Skin of body (tissue), 3 donors: ENCODE measurements at places on chromosomes 2 and 18. TPM values are rescaled to one million over a fixed set of nuclear protein-coding genes. Genes with fewer than 3 reads are reported as not detected.

The KANSL3 gene
- total RNA-seq, result 26.0 TPM

The CNTNAP5 gene
- total RNA-seq, result 0.10 TPM

The PSMA8 gene
- not detected for total RNA-seq

The INHBB gene
- total RNA-seq, result 7.1 TPM

The HOXD8 gene
- 17.0 TPM for total RNA-seq

The ALPI gene
- total RNA-seq, result not detected

The LIPT1 gene
- 7.4 TPM for total RNA-seq

The ACAA2 gene
- 57.2 TPM for total RNA-seq

The EVX2 gene
- not detected for total RNA-seq

The COL6A3 gene
- total RNA-seq, result 637 TPM

DNA sequence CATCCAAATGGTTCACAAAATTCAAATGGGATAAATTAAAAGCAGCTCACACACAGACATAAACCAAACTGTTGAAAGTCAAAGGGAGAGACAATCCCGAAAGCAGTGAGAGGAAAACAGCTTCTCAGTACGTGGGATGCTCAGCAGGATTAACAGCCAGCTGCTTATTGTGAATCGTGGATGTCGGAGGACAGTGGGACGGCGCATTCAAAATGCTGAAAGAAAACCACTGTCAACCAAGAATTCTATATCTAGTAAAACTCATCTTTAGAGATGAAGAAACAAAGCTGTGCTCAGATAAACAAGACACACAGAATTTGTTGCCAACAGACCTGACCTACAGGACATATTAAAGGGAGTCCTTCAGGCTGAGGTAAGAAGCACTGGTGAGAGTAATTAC, 102.9 kb downstream of the NFATC1 start:
- DNase-seq, result peak; percentile 24

DNA sequence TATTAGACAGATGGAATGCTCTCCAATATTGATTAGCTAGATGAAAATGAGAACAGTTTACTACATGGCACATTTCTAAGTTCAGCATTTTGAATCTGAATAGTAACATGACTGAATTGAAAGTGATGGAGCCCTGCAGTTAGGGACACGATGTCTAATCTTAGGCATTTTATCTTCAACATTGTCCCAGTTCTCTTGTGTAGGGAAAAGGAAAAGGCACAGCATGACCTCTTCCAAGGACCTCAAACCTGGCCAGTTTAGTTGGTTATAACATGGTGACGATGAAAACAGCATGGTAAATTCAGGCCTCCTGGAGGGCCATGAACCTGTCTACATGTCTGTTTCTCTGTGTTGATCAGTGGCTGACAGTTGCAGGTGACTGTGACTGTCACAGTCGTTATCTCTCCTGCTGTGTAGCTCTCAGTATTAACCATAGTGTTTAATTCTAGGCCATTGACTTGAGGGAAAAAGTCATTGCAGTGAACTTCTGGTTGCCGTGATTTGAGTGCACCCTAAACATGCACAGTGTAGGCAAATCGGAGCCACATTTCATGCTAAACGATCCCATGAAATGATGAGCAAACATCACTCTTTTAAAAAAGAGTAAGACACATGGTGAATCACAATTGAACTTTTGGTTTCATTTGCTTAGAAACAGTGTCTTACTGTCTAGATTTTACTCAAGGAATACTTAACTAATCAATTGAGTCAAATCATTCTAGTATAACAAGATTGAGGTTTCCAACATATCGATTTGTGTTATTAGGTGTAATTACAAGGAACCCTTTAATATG, 129.7 kb downstream of the PHLPP1 start:
- DNase-seq, result no peak

GRCh38 chr2:158716121-158716791, 78.9 kb upstream of the DAPL1 start:
- DNase-seq, result peak; percentile 48

GRCh38 chr18:8375249-8375648, 234.0 kb upstream of the RAB12 start:
- DNase-seq, result no peak

DNA sequence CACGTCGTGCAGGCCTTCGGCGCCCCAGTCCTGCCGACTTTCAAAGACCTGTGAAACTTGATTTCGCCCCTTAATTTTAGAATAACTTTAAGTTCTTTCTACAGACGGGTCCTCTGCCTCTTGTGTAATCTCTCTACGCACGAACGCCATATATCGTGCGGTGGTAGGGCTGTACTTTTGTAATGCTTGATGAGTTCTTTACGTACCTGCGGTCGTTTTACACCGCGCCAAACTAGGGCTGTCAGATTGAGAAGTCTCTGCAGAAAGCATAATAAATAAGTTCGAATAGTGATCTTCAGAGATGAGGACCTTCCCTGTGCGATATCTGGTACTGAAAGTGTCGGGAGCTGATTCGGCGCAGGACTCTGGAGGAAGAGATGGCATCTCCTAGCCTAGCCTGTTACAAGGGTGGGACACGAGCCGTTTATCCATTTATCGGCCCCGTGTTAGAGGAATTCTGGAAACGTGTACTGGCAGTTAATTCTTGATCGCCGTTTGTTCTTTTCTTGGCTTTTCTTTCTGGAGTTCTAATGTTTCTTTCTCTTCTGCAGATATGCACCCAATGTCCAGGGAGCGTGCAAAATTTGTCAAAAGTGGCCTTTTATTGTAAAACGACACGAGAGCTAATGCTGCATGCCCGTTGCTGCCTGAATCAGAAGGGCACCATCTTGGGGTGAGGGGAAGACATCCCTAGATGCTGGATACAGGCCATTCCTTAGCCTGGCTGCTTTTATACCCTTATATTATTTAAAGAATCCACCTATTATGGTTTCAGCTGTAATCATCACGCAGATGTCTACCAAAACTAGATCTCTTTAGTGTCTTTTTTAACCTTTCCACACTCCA, 781 bp upstream of the SLC5A6 start:
- peak; percentile 37 for DNase-seq

GRCh38 chr2:102181919-102182635, 4.7 kb upstream of the IL1RL2 start:
- peak; percentile 1 for DNase-seq

- no peak for DNase-seq
Observed at GRCh38 chr2:164898475-164898874, 56.9 kb downstream of the SLC38A11 start.

DNA sequence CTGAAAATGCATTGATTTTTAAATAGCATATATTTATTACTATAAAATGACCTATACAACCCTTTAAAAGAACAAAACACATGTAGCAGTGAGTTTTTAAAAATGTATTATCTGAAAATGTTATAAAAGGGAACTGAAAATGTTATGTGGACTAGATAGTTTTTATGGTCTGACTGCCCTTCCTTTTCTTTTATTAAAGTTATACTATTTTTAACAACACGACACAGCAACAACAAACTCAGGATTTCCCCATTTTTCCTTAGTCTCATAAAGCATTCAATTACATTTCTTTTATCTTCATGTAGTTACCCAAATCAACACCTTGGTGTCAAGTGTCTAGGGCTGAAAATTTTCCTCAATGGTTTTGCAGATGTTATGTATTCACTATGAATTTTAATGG, 132.8 kb upstream of the TMEFF2 start:
- no peak for DNase-seq

GRCh38 chr2:212328136-212328535, 210.5 kb downstream of the ERBB4 start:
- no peak for DNase-seq

- no peak for DNase-seq
Observed at GRCh38 chr2:30433541-30434299, 13.3 kb upstream of the LCLAT1 start.

- DNase-seq, result no peak
Observed at GRCh38 chr2:180050246-180050645, 43.1 kb upstream of the CWC22 start.

GRCh38 chr2:226211439-226211838, 588.2 kb downstream of the IRS1 start:
- DNase-seq, result peak; percentile 76

DNA sequence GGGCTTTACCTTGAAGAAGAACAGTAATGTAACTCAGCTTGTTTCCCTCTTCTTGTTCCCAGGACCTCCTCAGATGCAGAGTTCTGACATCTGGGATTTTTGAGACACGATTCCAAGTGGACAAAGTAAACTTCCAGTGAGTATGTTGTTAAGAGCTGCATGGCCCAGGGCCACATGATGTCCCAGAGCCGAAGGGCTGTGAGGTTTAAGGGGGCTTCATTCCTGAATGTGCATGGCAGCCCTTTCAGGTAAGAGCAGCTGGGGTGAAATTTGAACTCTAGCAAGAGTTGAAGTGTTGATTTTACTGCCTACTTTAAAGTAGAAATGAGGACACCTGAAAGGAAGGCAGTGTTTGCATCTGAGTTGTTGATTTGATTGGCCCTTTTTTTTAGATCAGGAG, 13.3 kb downstream of the CHMP1B start:
- DNase-seq, result no peak

GRCh38 chr18:58779529-58779928, 85.1 kb upstream of the ZNF532 start:
- DNase-seq, result no peak

GRCh38 chr2:116269040-116269439, 1545.5 kb upstream of the DDX18 start:
- no peak for DNase-seq

DNA sequence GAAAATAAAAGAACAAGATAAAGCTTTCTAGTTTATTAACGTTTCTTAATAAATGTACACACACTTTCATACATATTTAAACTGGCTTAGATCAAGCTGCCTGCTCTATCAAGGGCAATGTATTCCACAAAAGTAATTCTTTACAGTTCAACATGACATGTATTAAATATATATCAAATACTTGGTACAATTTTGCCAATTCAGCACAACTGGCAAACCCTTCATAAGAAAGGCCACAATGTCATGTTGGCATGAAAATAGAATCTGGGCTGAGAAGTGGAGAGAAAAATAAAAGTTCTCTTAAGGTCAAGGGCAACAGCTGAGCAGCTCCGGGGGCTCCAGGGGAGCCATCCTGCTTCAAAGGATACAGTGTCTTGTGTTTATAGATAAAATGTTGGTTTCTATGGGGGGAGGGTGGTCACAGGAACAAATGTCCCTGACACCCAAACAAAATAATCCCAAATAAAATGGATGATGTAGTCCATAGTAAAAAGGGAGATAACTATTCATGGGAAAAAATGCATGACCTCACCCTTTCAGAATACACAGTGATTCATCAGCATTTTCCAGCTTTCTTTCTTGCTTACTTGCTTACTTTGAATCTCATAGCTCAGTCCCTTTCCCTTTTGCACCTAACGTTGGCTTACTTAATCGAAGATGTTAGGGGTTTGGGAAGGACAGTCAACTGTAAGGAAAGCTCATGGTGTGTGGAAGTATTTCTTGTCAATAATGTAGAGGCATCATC, 494.9 kb downstream of the NYAP2 start:
- DNase-seq, result peak; percentile 23

DNA sequence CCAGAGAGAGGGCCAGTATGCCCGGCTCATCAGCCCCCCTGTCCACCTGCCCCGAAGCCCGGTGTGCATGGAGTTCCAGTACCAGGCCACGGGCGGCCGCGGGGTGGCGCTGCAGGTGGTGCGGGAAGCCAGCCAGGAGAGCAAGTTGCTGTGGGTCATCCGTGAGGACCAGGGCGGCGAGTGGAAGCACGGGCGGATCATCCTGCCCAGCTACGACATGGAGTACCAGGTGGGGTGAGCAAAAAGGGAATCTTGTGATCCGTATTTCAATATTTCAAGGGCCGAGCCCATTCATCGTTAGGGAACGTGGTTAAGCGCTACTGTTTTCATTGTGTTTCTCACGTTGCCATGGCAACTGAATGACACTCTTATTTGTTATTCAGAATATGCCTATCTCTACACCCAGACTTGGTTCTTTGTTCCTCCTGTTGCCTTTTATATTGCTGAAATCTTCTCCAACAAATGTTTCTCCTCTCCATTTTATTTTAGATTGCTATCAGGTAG, 81.5 kb downstream of the NRP2 start:
- DNase-seq, result no peak

GRCh38 chr2:108594132-108594981, 60.1 kb downstream of the LIMS1 start:
- peak; percentile 44 for DNase-seq

DNA sequence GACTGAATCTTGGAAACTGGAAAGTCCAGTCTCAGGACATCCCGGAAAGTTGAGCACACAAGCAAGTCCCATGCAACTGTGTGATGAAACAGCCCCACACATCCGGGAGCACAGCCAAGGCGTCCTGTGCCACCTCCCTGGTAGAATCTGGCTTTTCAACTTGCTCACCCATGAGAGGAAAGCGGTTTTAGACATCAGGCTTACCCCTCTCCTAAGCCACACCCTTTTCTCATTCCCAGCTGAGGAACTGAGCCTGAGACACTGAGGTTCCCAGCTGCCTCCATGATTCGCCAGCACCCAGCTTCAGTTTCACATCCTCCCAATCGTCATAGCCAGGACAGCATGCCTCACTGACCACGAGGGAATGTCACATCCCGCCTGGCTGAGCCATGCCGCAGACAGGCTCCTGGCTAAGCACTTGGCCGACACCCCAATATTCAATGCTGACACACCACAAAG, 60.3 kb downstream of the STEAP3 start:
- no peak for DNase-seq

- no peak for DNase-seq
Observed at GRCh38 chr2:190098851-190099250, 36.3 kb upstream of the MSTN start.

DNA sequence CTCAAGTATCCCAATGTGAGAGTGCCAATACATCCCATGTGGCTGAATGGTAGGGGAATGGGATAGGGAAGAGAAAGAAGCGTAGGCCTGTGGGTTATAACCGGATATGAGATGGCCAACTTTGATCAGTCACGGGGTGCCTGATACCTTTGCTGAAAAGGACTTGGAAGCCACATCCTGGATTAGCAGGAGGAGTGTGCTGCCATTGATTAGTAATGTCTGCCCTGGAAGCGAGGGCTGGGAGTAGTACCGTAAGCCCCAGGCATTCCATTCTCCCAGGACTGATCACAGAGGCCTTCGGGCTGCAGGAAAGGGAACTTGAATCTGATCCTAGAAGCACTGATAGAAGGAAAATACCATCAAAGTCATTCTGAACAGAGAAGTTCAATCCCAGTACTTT, 218.5 kb downstream of the TFCP2L1 start:
- no peak for DNase-seq

GRCh38 chr2:127597984-127598380, 48.0 kb upstream of the GPR17 start:
- no peak for DNase-seq

- DNase-seq, result peak; percentile 34
Observed at GRCh38 chr2:38076152-38076709, 280 bp upstream of the CYP1B1 start.

- DNase-seq, result no peak
Observed at GRCh38 chr18:71115261-71115660, 826.4 kb downstream of the SOCS6 start.

DNA sequence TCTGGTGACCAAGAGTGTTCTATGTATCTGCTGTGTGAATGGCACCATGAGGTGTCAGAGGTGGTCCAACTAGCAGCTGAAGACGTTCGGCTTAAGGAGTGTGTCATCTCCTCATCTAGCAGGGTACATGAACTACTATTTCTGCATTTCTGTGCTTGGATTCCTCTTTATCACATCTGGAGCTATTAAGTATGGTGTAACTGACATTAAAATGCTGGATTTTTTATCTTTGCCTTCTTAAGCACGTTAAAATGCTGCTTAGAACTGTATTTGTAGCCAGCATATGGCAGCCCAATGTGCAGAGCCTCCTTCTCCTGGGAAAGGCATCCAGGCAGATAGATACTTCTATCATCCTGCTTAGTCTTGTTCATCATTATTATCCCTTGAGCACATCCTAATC, 409.3 kb upstream of the MMADHC start:
- no peak for DNase-seq
